Ovary (tissue), 10 donors: ENCODE measurements at places on chromosomes 1 and 21. TPM values are rescaled to one million over a fixed set of nuclear protein-coding genes. Genes with fewer than 3 reads are reported as not detected.

DNA sequence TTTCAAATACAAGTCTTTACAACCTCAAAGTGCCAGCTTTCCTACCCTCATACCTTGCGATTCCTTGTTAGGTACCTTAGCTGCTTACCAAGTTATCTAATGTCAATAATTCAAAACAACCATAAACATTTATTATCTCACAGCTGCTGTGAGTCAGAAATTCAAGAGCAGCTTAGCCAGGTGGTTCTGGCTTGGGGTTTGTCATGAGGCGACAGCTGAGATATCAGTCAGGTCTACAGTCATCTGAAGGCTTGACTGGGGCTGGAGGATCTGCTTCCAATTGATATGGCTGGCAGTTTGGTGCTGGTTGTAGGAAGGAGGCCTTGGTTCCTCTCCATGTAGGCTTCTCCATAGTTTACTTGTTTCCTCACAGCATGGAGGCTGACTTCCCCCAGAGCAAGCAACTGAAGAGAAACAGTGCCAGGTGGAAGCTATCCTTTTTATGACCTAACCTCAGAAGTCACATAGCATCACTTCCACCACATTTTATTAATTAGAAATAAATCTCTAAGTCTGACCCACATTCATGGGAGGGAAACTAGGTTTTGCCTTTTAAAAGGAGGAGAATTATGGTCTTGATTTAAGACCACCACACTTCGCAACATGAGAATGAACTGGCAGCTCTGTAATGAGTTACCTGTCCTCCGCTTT lies 103.3 kb upstream of the FGGY start:
- DNase-seq, result no peak

DNA sequence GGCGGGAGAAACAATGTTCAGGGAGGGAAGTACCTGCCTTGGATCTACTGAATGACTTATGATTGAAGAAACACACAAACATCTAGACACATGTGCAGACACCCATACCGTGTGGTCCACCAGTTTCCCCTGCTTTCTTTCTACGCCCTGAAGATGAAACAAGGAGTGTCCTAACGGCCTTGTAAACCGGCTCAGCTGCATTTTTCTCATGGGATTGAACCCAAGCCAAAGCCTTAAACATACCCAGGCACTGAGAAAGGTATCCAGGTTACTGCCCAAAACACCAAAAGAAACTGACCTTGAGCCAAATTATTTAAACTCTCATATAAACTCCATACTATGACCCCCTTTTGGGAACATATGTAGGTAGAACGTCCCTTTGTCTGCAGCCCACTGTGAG lies 630.0 kb upstream of the RGS18 start:
- DNase-seq, result no peak

DNA sequence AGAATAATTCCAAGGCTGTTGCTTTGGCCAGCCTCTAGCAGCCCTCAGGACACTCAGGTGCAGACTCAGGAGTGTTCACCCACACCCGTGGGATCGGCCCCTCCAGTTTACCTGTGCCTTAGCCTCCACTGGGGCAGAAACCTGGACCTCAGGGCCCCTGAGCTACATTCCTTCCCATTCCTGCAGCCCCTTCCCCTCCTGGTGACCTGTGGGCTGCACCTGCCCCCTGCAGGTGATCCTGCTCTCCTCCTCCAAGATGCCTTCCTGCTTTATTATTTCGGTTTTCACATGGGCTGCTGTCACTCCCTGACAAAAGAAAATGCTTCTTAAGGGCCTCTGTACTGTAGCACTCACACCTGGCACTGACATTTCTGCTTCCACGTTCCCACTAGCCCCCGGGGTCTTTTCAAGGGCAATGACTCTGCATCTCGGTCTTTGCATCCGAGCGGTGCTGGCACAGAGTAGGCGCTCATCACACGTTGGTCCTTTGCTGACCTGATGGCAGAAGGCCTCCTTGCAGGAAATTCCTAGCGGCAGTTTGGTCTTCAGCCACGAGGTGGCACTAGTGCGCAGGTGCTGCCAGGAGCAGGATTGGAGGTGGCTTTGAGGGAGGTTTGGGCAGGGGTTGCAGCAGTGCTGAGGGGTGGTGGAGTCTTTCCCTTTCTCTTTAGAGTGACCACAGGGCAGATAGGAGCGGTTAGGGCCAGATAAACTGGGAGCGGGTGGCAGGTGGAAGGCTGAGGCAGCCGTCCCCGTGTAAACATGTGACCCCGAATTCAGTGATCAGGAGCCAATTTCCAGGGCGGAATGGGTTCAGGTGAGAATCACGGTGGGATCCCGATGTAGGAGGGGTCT lies 25.3 kb upstream of the ETV3 start:
- peak; percentile 76 for DNase-seq

DNA sequence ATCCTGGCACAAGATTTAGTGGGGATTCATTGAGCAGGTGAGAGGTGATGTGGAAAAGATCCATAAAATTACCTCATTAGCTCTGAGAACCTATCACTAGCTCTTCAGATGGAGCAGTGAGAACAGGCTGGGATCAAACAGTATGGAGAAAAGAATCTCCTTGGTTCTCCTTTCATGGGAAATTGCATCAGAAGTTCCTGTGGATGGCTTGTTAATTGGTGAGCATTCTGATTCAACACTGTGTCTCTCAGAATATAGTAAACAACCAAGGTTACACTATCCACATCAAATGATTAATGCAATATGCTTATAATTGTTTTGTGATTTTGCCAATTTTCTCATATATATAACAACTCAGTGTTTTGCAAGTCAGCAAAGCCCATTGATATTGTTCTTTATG lies 8.3 kb upstream of the CD55 start:
- no peak for DNase-seq

DNA sequence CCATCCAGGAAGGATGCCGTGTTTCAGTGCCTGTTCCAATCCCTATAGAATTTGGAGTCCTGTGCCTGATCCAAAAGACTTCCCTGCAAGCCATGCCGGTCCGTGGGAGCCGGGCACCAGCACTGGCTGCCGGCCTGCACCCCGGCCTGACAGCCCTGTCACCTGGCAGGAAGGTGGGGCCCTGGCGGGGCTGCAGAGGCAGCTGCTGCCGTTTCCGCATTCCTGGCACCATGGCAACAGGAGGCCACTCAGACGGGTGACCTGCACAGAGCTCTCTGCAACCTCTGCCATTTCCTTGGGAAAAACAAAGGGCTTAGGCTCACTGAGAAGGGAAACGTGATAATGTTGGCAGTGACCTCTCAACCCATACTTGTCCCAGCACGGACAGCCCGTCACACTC lies 63.2 kb upstream of the TMEM51 start:
- no peak for DNase-seq

- DNase-seq, result no peak
These were observed 60.6 kb downstream of the LYST start for GRCh38 chr1:235806123-235806522.

GRCh38 chr1:243543501-243543900 lies 287.7 kb downstream of the SDCCAG8 start:
- no peak for DNase-seq

DNA sequence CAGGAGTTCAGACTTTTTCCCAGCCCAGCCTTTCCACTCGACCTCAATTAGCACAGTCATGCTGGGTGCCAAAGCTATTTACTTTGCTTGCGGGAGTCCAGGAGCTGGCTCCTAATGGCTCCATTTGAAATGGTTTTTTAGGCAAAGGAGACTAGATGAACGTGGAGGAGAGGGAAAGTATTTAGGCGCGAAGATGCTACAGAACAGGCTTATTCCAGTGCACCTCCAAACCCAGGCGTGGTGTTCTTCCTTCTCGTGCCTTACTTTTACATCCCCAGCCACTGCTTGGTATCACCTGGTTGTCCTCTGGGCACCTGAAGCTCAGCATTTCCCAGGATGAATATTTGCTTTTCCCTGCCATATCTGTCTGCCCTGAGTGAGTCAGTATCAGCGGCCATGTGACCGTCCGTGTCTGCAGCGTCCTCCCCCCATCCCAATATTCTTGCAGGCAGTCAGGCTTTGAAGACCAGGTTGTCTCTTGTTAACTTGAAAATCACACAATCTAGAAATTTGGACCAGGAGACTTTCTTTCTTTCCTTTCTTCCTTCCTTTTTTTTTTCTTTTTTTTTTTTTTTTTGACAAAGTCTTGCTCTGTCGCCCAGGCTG lies 198.5 kb downstream of the DYRK1A start:
- DNase-seq, result no peak

DNA sequence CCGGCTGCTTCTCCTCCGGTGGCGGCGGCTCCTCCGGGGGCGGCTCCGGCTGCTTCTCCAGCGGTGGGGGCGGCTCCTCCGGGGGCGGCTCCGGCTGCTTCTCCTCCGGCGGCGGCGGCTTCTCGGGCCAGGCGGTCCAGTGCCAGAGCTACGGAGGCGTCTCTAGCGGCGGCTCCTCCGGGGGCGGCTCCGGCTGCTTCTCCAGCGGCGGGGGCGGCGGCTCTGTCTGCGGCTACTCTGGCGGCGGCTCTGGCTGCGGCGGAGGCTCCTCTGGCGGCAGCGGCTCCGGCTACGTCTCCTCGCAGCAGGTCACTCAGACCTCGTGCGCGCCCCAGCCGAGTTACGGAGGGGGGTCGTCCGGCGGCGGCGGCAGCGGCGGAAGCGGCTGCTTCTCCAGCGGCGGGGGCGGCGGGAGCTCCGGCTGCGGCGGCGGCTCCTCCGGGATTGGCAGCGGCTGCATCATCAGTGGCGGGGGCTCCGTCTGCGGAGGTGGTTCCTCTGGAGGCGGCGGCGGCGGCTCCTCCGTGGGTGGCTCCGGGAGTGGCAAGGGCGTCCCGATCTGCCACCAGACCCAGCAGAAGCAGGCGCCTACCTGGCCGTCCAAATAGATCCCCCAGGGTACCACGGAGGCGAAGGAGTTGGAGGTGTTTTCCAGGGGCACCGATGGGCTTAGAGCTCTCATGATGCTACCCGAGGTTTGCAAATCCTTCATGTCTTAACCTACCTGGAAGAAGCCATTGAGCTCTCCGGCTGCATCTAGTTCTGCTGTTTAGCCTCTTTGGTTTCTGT lies 2.0 kb downstream of the LORICRIN start:
- DNase-seq, result peak; percentile 68

DNA sequence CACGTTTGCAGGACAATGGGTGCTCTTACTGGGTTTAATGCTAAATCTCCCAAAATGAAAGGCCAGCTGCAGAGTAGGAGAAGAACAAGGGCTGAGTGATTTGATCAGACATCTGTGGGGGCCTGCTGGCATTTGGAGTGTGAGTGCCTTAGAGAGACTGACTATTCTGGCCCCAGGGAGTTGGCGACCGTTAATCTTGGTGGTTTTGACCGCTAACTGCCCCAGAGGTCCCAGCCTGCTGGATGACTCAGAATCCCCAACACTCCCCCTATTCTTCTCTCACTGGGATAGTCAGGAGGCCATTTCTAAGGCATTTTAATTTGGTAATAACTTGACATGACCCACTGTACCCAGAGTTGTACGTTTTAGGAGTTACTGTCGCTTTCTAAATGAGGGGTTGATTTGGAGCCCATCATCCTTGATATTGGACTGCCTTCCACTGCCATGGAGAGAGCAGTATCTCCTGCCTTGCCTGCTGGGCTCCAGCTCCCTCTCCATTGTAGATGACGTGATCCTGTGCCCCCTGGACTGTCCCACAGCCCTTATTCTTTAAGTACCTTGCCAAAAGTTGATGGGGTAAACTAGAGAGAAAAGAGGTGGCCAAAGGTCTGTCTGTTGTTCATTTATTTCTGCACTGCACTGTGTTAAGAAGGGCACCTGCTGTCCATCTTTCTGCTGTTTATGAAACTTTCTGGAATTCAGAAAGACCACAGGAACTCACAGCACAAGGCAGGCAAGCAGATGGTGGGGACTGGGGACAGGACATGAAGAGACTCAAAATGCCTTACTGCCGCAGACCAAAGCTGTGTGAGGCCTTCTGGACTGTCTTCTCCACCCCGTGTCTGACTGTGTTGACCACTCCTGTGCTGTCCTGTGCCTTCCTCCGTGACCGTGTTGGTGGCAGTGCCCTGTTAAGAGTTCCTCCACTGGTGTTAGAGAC lies 98.2 kb upstream of the ARTN start:
- DNase-seq, result no peak

DNA sequence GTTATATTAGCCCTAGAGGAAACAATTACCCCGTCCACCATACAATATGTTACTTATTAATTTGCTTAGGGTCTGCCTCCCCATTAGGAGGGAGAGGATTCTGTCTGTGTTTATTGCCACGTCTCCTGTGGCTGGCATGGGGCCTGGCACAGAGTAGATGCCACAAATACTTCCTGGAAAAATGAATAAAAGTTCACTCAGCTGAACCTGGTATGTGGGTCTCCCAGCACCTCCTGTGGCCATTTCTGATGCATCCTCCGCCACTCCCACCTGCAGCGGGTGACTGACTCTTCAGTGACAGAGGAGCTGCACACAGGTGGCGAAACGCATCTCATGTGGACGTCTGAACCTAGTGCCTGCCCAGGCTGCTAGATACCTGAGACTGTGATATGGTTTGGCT lies 112.7 kb downstream of the CLIC6 start:
- no peak for DNase-seq

- DNase-seq, result no peak
These were observed 143.1 kb upstream of the SLC45A1 start for GRCh38 chr1:8174807-8175206.

GRCh38 chr1:205488074-205488723 lies 16.3 kb upstream of the CDK18 start:
- DNase-seq, result peak; percentile 61

- no peak for DNase-seq
These were observed 14.5 kb downstream of the CD247 start for GRCh38 chr1:167503626-167504466.

DNA sequence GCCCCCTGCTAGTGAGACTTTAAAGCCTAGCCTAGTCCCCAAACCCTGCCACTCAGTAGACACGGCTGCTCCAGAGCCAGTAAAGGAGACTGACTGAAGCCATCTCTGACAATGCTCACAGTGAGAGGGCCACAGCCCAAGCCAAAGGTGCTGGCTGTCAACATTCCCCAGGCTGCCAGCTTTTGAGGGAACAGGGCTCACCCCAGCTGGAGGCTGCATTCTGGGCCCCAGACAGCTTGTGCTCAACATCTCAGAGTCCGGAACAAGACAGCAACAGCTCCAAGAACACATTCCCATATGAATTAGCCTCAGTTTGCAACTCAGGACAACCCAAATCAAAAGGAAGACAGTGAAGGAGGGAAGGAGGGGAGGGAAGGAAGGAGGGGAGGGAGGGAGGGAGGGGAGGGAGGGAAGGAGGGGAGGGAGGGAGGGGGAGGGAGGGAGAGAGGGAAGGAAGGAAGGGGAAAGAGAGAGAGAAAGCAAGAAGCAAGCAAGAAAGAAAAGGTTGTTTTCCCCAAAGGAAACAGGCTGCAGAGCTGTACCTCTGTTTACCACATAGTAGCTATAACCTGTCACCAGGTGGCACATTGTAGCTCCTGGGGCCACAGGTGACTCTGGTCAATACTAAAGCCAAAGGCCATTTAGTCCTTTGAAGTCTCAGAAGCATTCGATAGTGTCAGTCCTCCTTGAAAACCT lies 5.4 kb downstream of the ARTN start:
- no peak for DNase-seq

GRCh38 chr1:97082160-97082848 lies 360.7 kb downstream of the PTBP2 start:
- DNase-seq, result no peak

SOD1 gene
- total RNA-seq, result 175 TPM

IGFN1 gene
- 0.23 TPM for total RNA-seq

LYPD8 gene
- total RNA-seq, result not detected

FAM72B gene
- total RNA-seq, result not detected

INKA2 gene
- 5.1 TPM for total RNA-seq

LCE3D gene
- not detected for total RNA-seq

ANKRD34A gene
- total RNA-seq, result 2.3 TPM

LRRC71 gene
- total RNA-seq, result not detected

SHISAL2A gene
- not detected for total RNA-seq

RRP15 gene
- 17.7 TPM for total RNA-seq

ALG14 gene
- 6.5 TPM for total RNA-seq
